ENCODE measurements at places on chromosomes 7 and 10. TPM values are rescaled to one million over a fixed set of nuclear protein-coding genes. Genes with fewer than 3 reads are reported as not detected.

Gene TCERG1L
- not detected for polyA plus RNA-seq

GRCh38 chr7:74021546-74022320 is 6.2 kb upstream of the ELN start:
- DNase-seq = peak; percentile 53

GRCh38 chr10:110076559-110077318 is 69.0 kb downstream of the ADD3 start:
- DNase-seq = no peak

GRCh38 chr7:23200331-23200730 is 18.5 kb downstream of the NUP42 start:
- DNase-seq = no peak

DNA sequence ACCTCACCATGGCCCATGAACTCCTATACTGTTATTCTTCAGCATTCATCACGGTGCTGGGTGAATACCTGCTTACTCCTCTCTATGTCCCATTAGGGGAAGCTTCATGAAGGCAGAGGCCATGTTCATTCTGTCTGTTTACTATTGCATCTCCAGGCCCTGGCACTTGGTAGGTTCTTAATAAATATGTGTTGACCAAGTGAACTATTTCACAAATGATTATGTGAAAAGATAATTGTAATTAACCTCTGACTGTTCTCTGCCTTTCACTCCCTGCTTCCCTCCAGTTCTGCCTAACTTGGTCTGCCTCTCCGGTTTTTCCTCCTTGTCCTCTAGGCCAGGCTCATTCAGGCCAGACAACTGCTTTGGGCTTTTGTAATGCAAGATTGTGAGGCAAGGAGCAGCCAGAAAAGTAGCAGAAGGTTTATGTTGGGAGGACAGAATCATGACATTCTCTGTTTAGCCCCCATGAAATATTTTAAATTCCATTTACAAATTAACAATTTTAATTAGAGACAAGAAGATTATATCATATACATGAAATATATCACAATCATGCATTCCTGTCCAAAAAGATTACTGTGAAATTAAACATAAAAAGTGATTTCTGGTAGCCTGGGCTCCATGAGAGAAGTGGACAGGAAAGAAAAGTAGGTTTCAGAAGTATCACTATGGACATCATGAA is 42.1 kb upstream of the PLXNA4 start:
- DNase-seq = no peak

GRCh38 chr7:22730066-22730710 is 3.2 kb downstream of the IL6 start:
- DNase-seq = no peak

Gene SLC16A9
- polyA plus RNA-seq = 0.01 TPM

- no peak for DNase-seq
These were observed 168.8 kb upstream of the CDCA7L start for GRCh38 chr7:22114440-22114981.

Gene GRM8
- polyA plus RNA-seq = 0.08 TPM

Gene RELN
- 0.39 TPM for polyA plus RNA-seq

Gene NPS
- polyA plus RNA-seq = not detected

DNA sequence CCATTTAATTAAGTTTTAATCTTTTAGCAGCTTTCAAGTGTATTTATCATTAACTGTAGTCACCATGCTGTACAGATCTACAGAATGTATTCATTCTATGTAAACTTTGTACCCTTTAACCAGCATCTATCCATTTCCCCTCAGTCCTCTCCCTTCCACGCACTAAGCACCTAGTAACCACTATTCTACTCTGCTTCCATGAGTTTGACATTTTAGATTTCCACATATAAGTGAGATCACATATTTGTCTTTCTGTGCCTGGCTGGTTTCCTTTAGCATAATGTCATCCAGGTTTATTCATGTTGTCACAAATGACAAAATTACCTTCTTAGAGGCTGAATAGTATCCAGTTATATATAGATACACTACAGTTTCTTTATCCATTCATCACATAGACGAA is 79.7 kb downstream of the BTAF1 start:
- no peak for DNase-seq

DNA sequence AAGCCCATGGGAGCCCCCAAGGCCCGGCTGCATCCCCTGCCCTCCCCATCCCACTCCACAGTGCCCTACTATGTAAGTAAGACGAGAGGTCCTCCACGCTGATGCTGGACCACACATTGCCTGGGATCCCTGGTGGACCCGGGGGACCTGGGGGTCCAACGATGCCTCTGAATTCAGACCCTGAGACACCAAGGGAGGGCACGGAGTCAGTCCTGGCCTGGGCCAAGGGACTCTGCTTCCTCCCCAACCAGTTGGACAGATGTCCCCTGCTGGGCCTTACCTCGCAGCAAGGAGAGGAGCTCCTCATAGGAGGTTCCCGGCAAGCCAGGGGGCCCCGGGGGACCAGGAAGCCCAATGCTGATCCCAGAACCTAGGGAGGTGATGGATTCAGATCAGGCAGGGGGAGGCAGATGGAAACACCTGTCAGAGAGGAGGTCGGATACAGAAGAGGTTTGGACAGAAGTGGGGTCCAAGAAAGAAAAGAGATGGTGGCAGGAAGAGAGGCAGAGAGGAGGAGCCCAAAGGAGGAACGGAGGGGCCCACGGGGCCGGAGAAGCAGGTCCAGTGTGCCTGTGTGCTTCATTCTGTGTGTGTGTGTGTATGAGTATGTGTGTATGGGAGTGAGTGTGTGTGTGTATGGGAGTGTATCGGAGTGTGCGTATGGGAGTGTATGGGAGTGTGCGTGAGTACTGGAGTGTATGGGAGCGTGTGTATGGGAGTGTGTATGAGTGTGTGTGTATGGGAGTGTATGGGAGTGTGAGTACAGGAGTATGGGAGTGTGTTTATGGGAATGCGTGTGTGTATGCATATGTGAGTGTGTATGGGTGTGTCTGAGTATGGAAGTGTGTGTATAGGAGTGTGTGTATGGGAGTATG is 50.2 kb downstream of the COL17A1 start:
- no peak for DNase-seq

Gene PPP1R17
- not detected for polyA plus RNA-seq

- peak; percentile 67 for DNase-seq
These were observed 515 bp downstream of the GSDME start for GRCh38 chr7:24756545-24757352.

DNA sequence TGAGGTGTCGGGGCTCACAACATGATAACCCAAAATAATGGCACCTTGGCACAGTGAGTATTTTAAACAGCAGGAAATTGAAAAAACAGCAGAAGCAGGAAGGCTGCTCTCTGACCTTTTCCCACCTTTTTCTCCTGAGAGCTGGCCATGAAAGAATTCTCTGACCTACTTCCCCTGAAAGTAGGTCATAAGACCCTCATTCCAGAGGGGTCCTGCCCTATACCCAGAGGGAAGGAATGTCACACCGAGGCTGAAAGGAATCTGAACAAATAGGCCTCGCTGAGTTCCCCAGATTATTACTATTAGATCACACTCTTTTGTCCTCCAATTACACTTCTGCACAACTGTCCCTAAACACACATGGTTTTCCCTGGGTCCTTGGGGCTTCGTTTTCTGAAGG is 18.8 kb downstream of the CPVL start:
- DNase-seq = no peak

DNA sequence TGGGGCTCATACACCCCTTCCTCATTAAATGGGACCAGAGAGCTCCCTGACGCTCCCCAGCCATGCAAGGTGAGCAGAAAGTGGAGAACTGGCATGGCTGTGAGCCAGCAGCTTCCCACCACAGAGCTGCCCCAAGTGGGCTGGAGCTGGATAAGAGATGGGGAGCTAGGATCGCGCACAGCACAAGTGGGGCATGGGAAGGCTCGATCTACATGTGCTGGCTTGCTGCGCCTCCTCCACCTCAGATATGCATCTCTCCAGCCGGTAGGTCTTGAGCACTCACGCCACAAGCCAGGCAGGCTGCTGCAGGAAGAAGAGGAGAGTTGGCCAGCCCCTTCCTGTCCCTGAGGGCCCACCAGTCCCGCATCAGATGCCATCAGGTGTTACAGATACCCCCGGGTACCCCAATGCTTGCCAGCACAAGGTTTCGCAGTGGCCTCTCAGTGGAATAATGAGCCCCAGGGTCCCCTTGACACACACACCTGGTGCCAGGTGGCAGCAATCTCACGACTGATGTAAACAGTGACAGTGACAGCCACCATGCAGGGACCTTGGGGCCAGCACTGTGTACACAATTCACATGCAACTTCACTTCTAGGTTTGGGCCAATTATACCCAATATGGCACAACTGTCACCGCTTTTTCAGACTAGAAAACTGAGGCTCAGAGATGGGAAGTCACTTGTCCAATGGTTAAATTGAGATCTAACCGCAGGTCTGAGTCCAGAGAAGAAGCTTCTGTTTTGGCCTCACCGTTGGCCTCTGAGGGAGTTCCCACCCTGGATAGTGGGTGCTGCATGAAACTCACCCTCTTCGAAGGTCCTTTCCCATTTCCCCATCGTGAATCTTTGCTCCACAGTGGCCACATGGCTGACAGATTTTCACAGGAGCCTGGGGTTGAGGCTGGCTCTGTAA is 79.3 kb downstream of the OAT start:
- DNase-seq = no peak

DNA sequence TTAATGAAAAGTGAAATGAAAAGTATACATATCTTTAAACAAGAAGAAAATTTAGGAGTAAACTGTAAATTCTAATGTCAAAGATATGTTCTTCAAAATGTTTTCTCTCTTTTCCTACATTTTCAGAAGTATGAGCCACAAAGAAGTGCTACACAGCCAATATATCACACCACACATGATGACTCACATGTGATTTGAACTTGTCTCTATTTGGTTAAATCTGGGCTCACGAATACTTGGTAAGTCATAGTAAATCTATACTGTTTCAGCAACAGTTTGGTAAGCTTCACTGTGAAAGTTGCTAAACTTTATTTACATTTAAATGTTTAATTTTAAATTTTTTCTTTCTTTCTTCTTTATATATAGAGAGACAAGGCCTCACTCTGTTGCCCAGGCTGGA is 380.6 kb upstream of the IGFBP3 start:
- DNase-seq = no peak

GRCh38 chr10:25828475-25828874 is 105.6 kb upstream of the MYO3A start:
- DNase-seq = no peak

Gene GIMAP7
- 21.1 TPM for polyA plus RNA-seq

DNA sequence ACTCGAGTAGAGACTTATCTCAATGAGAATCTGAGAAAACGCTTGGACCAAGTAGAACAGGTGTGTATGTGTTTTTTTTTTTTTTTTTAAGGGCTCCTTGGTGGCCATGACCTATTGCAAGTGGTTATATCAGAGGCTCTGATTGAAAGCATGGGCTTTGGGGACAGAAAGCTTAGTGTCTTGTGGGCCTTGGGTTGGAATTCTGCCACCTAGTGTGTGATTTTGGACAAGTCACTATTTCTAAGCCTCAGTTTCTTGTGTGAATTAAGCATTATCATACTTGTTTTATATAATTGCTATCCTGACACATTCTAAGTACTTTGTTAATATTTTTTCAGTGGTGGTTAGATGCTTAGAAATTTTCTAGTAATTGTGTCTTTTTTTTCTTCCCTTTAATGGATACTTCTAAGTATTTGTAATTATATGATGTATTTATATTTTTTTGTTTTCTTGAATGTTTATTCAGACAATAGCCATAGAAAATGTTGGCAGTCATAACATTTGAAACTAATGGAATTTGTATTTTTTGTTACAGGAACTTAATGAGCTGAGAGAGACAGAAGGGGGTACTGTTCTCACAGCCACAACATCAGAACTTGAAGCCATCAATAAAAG is 33.1 kb downstream of the SMC3 start:
- DNase-seq = no peak

DNA sequence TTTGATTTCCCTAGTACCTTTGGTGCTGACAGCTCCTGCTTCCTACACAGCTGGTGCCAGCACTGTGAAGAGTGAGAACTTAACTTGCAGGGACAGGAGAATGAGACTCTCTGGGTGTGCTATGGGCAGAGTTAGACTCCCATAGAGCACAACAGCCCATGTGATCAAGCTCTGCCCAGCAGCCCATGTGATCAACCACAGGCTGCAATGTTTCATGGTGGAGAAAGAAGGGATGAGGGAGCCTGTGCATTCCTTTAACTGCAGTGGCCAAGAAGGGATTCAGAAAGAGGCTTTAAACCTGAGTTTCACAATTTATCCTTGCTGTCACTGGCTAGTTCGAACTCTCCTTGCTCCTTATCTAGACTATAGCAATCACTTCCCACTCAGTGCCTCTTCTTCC is 10.0 kb upstream of the MEST start:
- DNase-seq = no peak

GRCh38 chr10:21926949-21927348 is 76.6 kb downstream of the DNAJC1 start:
- no peak for DNase-seq

- DNase-seq = no peak
These were observed 131.7 kb downstream of the DYNC1I1 start for GRCh38 chr7:95904099-95904498.

Gene CALY
- 0.05 TPM for polyA plus RNA-seq

Gene MRLN
- polyA plus RNA-seq = 297 TPM

DNA sequence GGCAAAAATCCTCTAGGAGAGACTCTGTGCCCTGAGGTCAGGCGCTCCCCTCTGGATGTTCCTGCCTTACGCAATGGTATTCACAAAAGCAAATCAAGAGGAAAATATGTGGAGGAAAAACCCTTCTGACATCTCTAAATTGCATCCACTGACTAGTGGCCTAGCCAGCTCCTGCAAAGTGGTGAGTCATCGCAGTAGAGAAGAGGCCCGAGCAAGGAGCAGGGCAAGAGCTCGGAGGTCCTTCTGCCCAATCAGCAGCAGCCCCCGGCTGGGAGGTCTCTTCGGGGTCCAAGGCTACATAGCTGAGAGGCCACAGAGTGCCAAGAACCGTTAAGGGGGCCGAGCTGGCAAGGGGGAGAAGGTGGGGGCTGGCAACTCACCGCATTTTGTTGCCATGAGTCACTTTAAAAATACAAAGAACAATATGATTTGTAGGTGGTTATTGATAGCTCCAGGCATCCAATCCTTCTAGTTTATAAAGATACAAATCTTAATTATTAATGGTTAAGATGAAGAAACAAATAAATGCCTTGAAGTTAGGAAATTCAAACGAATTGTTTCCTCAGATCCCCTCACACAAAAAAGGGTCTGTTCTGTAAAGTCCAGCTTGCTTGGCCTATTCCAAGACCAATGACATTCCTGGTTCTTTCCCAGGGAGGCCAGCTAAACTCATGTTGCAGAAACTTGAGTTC is 161.6 kb downstream of the PKD1L1 start:
- DNase-seq = peak; percentile 57

Gene HERPUD2
- polyA plus RNA-seq = 10.0 TPM

Gene CCL24
- not detected for polyA plus RNA-seq

DNA sequence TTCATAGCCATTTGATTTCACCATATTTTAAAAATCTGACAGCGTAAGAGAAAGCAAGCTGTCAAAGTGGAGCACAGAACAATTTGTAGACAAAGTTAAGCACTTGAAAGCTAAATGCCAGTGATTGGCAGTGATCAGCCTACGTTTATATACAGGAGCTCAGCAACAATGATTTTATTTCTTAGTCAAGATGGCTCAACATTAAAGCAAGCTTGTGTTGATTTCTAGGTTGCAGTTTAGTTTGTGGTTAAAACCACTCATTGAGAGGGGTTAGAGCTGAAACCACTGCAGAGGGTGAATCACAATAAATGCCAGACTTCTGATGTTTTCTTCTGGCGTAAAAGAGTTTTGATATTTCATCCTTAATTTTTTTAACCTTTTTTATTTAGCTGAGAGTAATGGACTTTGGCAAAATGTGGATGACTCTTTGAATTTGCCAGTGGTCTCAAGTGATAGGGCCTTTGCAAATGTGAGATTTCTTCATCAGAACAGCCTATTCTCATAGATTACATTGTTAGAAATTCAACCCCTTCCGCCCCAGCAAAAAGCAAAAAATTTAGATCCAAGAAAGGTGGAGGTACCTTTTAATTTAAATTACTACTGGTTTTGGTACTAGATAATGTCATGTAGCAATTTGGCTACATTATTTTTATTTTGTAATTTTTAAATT is 73.8 kb downstream of the SHOC2 start:
- no peak for DNase-seq
